ENCODE measurements at places on chromosomes 6 and 20.

DNA sequence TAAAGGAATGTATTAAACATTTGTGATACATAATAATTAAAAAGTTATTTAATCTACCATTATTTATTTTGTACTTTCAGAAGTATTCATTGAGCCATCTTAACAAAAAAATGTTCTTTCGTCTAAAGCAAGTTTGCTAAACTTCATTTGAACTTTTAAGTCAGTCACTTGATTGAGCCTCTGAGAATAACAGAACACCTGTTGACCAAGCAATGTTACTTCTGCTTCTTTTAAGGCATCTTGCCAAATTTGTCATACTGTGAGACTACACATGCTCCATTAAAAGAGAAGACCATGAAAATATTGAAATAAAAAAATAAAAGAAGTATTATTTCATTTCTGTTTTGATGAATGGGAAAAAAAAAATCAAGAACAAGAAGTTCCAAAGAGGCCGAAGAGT is 141.8 kb upstream of the BMP5 start:
- DNase-seq, result peak; percentile 3

DNA sequence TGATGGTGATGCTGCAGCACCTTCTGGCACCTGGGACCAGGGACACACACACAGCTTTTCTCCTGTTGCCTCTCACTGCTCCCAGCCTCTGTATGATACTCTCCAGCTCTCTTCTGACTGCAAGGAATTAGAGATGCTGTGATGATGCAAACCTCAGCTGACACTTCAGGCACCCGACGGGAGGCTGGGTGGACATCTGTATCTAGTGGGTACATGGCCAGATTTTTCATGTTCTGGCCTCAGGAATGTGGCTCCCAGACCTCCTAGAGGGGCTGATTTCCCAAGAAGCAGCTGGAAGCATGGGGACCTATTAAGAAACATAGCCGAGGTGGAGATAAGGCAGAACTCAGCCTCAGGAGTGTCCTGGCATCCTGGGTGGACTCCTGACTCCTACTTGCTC is 6.8 kb upstream of the EPB41L1 start:
- DNase-seq, result no peak

GRCh38 chr6:74113901-74114300 is 417.9 kb downstream of the CD109 start:
- DNase-seq, result no peak

DNA sequence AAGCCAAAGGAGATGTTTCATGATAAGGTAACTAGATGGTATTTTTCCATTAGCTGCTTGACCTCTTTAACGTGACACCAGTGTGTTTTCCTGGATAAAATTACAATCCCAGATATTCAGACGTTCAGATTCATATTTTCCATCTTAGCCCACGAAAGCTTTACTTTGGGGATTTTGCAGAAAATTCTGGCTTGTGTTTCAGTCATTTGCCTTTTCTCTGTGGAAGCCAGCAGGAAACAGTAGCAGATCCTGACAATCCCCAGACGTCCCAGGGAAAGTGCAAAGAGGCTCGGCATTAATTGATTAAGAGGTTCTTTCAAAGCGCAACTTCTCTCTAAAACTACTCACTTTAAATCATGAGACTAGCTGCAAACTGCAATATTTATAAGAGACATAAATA is 243.6 kb downstream of the UST start:
- DNase-seq, result no peak

DNA sequence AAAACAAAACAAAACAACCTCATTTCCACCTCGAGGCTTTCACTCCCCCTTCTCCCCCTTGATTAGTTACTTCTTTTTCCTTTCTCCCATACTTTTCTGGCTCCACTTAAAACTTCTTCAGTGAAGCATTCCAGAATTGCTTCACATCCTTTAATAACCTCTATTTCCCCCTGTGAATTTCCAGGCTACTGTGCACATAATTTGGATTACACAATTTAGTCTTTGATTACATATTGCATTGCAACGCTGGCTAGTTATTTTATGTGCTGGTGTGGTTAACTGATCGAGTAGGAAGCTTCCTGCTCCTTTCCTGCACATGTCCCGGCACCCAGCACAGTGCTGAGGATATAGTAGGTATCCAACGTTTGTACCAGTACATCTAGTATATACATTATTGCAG is 28.1 kb upstream of the EEF1E1 start:
- DNase-seq, result no peak
